ENCODE measurements at places on chromosomes 2 and 18.

GRCh38 chr2:47034973-47035609 lies 119.5 kb upstream of the MCFD2 start:
- no peak for DNase-seq

DNA sequence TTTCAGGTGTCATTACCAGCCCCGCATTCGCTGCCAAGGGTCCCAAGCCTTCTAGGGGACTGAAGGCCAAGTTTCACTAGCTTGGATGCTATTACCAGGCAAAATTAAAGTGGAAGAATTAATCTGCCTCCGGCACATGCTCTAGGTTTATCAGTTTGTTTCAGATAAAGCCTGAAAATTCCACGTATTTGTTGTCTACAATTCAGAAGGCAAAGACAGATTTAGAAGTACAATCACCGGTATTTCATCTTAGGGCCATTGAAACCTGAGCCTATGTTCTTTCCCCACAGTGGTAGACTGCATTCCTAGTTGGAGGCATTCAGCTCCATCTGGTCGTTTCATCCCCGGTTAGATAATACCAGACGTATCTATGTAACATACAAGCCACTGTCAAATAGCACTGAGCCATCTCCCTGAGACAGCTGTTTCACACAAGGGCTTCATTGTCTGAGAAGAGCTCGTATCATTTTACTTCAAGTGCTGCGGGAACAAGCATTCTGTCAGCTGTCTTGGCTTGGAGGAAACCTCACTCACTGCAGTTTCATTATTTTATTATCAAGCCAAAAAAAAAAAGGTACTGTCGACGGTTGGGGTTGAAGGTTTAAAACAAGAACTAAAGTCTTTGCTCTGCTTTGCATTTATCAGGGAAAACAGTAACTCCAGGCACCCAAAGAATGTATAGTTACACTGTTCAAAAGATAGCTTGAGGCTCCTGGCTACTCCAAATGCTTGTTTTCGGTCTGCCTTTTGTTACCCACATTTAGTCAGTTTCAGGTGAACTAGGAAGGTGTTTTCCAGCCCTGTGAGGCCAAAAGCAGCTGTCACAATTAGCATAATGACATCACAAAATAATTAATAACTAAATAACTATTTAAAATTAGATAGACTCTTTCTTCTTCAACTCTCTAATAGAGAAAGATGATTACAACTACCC lies 76.7 kb downstream of the TGIF1 start:
- no peak for DNase-seq

- no peak for DNase-seq
Observed at GRCh38 chr18:50006470-50007046, 188.4 kb downstream of the MYO5B start.

GRCh38 chr2:118130385-118130784 lies 42.1 kb downstream of the INSIG2 start:
- DNase-seq = no peak

GRCh38 chr2:26770986-26771586 lies 7.0 kb downstream of the SLC35F6 start:
- no peak for DNase-seq

DNA sequence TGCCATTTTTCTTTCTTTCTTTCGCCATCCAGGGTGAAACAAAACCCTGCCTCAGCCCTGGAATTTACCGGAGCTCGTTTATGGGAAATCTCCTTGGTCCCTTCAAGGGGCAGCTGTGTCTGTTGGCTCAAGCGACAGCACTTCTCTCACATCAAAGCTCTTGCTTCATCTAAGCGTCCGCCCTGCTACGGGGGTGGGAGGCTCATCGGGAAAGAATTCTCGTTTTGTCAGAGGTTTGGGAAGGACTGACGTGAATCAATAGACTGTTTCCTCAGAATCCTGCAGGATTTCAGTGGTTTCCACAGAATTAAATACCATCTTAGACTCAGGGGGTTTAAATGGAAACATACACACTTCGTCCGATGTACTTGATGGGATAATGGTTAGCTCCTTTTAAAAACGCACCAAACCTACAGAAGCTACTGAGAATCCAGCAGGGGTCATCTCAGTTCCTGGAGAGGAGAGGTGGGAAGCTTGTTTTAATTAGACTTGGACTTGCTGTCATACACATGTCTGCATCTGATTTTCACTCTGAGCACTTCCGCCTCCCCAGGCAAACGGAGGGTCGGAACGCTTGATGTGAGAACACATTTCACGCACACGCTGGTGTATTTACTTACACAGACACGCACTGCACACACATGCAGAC lies 91.6 kb downstream of the ASB1 start:
- no peak for DNase-seq

DNA sequence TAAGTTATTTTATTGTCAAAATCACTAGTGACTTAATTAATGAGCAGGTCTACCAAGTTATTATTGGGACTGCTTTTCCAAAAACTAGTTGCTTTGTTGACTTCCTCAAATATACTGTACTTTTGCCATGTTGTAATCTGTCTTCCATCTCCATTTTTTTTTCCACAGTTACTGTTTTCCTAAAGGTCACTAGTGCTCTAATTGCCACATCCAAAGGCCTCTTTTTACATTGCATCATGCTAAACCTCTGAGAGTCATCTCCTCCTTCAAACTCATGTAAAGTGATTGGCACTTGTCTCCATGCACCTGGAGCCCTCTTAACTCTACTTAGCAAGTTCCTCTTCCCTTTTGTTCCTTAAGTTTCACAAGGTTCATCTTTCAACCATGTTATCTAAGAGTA lies 11.8 kb downstream of the PMAIP1 start:
- no peak for DNase-seq

- DNase-seq = no peak
Observed at GRCh38 chr2:241063093-241063551, 39.0 kb downstream of the MTERF4 start.

DNA sequence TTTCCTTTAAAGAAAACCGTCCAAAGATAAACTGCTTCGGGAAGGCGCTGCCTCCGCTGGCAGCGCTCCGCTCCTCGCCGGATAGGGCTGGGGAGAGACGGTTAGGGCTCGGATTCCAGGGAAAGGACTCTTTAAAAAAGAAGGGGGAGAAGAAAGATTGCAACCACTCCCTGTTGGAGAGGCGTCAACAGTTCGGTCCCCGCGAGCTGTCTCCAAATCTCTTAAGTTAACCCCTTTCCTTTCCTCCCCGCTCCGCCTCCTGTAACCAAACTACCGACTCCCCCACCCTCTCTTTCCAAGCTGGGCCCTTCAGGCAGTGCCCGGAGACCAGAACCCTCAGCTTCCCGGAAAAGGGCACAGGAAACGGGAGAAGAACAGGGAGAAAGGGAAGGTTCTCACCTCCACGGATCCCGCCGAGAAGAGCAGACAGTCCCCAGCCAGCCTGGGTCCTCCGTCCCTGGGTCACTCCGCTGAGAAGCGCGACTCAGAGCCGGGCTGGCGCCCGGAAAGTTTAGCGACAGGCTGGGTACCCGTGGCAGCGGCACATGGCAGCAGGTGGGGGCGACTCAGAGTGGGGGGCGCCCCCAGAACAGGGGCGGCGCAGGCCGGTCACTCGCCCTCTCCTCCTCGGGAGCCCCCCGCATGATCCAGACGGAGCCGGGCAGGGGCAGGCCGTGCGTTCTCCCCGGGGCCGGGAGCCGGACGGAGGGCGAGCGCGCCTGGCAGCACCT lies 675 bp downstream of the FZD5 start:
- no peak for DNase-seq

GRCh38 chr2:14633461-14634181 lies 1.1 kb downstream of the LRATD1 start:
- DNase-seq = no peak

DNA sequence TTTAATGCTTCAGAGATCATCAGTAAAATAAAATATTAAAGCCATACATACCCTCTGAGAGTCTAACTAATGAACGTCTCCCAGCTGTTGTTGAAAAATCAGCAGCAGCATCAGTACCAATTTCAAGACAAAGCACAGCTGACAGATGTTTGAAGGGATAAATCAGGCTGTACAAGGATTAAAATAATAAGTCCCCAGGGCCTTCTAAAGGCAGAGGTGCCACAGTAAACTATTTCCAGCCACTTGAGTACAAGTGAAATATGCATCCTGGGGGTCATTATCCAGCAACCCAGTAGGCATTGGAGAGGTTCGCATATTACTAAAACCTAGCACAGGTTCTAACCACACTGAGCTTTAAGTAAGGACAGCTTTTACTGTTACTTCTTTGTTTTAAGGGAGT lies 76.9 kb downstream of the NXPH2 start:
- no peak for DNase-seq

- no peak for DNase-seq
Observed at GRCh38 chr2:47307066-47307465, 95.9 kb upstream of the MSH2 start.

- DNase-seq = no peak
Observed at GRCh38 chr18:58253871-58254270, 209.8 kb downstream of the NEDD4L start.

GRCh38 chr2:217421834-217422233 lies 562.0 kb upstream of the TNP1 start:
- DNase-seq = no peak

- DNase-seq = no peak
Observed at GRCh38 chr2:206083602-206084438, 2.2 kb downstream of the INO80D start.

DNA sequence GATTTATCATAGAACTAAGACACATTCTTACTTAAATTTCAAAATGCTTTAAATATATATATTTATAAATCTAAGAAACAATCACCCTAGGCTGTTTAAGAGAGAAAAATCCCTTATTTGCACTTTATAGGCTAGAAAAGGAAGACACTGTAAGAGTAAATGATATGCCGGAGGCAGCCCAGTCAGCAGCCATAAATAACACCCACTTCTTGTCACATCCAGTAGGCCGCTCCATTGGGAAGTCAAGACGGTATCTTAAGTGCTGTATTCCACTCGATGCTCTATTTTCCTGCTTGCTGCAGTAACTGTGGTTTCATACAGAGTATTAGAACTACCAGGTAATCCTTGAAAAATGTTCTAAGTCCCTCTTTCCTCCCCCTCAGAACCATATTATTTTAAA lies 57.9 kb downstream of the ABCA12 start:
- no peak for DNase-seq

DNA sequence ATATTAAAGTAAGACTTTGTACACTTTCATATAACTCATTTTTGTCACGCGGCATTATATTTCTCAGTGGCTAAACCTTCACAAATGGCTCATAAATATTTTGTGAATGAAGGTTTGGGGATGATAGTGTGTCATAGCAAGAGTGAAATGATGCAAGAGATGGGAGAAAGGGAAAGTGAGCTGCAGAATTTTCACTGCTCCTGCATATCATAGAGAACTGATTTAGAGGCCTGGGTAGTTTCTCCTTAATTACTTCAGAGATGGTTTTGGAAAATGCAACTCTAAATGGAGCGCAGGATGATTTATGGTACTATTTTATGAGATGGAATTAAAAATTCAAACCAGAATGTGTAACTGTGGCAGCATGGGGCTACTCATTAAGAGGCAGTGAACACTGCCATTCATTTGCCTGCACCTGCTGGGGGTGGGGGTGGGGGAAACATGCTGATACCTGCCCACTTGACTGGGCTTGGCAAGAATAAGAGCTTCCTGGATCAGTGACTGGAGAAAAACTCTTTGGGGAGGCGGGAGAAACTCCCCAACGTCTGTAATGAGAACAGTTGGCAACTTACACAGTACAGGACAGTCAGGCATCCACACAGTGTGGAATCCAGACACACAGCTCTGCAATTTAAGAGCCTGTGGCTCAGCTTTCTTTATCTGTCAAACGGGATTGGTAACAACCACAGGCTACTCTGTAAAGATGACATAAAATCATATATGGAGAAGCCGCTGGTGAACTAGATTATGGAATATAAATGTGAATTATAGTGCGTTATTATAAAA lies 941.9 kb downstream of the SLC4A3 start:
- DNase-seq = no peak

DNA sequence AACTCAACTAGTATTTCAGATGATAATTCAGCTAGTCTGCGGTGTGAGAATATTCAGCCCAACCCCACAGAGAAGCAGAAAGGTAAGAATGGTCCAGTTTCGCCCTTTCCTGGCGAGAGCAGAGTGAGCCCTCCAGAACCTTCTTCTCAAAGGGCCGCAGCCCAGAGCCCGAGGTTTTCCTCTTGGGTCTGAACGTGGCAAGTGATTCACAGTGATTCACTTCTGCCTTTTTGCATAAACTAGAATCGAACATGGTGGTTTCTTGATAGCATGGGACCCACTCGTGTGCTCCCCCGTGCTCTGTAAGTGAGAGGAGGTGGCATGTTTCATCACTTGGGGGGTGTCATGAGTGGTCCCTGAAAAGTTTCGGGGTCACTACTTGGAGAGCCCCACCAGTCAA lies 24.2 kb downstream of the TRAF3IP1 start:
- no peak for DNase-seq

- DNase-seq = no peak
Observed at GRCh38 chr2:20370191-20370590, 19.5 kb upstream of the PUM2 start.

GRCh38 chr2:223929571-223930102 lies 15.5 kb downstream of the WDFY1 start:
- DNase-seq = no peak

GRCh38 chr2:112481528-112482233 lies at the start of gene TTL:
Gene TTL (plus strand): TSS chr2:112482156. CDS start chr2:112482345, 189 bp downstream.
- peak; percentile 57 for DNase-seq

- no peak for DNase-seq
Observed at GRCh38 chr18:43533371-43533770, 256.1 kb upstream of the SYT4 start.

GRCh38 chr18:12744103-12744502 lies 41.3 kb downstream of the PSMG2 start:
- DNase-seq = no peak

GRCh38 chr2:150806336-150806735 lies 318.9 kb upstream of the RND3 start:
- no peak for DNase-seq

DNA sequence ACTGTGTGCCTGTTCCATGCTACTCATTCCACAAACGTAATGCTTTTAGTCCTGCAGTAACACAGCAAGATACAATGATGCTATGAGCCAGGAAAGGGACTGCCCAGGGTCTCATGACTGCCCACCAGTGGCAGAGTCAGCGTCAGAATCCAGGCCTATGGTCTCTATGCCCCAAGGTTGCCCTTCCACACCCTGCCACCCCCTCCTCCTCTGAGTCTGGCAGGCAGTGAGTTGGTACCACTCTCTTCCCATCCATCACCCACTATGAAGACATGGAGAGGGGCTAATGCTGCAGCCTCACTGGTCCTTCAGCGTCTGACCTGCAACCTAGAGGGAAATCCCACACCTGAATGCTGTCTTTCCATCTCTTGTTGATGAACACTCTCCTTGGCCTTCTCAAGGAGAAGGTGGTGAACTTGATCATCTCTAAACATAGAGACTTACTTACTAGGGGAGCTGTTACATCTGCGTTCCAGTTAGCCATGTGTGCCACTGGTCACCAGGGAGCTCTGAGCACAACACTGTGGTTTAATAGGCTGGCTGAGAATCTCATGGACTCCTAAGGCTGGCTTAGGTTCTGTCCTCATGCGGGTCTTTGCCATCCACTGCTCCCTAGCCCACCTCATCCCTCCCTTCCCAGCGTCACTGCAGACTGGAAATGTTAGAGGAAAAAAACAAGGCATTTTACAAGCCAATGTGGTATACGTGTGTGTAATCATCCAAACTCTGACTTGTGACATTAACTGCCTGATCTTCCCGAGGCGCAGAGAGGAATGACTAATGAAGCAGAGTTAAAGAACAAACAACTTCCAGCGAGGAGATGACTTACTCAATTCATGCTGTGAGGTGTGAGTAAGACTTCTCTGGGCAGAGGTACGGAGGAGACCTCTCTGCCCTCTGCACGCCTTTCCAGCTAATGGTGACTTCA lies 28.8 kb downstream of the STEAP3 start:
- no peak for DNase-seq
